ENCODE measurements at places on chromosomes 6 and 20.
A peak's percentile ranks its signal among the peaks of the same experiment; 100 is the strongest.

GRCh38 chr6:11921017-11921438, 91.1 kb upstream of the HIVEP1 start:
- DNase-seq = peak; percentile 93

GRCh38 chr6:166851426-166851825, 104.9 kb downstream of the RNASET2 start:
- no peak for DNase-seq

DNA sequence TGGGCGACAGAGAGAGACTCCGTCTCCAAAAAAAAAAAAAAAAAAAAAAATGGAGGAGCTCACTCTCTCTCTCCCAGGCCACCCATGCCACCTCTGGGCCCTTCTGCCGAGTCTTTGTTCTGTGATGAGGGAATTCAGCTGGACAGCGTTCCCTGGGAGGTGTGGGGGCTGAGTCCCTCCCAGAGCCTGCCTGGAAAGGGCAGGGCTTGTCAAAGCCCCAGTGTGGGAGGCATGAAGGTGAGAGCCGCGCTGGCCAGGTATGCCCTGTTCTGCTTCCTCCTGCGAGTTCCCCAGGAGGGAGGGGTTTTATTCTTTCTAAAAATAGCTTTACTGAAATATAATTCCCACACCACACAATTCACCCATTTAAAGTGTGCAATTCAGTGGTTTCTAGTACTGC, 69.6 kb downstream of the TMEM242 start:
- no peak for DNase-seq

GRCh38 chr6:86782328-86782727, 155.0 kb upstream of the HTR1E start:
- DNase-seq = no peak

DNA sequence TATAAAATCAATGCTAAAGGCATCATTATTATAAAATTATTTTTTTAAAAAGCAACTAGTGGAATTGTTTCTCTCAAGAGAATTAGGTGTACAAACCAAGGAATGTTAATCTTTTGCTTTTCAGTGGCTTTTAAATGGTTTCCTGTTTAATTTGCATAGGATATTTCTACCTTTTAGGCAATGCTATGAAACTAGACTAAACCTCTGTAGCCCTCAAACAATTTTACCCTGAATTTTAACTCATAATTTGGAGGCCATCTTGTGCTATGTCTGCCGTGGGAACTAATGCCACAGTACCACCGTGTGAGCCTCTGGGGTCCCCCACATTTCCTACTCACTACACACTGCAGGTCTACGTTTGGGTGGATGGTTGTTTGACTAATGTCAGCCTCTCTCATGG, 20.6 kb downstream of the PHACTR2 start:
- no peak for DNase-seq

DNA sequence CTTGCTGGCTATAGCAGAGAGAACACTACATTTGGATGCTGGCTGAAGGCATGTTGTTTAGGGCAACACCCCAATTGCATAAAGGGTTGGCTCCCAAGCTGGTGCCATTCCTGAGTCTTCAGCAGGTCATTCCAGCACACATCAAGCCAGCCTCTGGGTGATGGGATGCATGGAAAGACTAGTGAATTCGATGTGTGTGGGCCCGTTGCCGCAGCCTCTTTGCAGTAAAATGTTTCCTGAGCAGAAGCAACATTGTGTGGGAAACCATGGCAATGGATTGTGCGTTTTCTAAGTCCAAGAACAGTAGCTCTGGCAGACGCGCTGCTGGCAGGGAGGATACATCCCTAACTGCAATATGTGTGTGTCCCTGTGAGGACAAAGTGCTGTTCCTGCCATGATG, 142.4 kb upstream of the SLC24A3 start:
- no peak for DNase-seq

DNA sequence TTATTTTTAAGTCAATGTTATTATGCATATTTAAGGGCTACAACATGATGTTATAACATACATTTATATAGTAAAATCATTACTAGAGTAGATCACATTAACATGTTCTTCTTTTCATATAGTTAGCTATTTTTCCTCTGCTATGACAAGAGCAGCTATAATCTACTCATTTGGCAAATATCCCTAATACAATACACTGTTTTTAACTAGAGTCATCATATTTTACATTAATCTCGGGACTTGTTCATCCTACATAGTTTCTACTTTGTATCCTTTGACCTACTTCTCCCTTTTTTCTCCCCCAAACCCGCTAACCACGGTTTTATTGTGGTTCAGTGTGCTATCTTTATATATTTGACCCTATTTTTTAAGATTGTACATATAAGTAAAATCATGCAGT, 249.0 kb downstream of the EPM2A start:
- DNase-seq = no peak

DNA sequence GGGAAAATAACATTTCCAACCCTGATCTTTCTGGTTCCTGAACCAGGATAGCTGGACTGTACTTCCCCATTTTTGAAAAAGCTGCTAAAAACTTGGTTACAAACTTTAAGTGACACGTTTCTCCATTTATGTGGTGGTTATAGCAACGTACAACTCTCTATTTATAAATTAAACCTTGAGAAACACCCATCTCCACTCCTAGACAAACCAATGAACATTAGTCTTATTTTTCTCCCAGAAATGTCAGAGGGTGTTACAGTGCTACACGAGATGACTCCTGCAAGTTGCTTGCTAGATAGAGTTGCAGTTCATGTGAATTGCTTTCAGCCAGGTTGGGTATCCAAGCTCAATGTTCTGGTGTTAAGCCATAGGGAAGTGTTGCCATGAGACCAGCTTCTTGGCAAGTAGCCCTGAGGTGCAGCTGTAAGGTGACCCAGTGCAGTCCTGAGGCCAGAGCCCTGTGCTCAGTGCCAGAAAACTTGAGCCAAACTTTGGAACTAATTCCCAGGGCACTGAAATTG, 51.3 kb upstream of the REV3L start:
- DNase-seq = no peak

Data from fibroblast of the aortic adventitia (primary cell).